ENCODE measurements at places on chromosomes 16 and 17. TPM values are rescaled to one million over a fixed set of nuclear protein-coding genes. Genes with fewer than 3 reads are reported as not detected.

CBFA2T3 gene
- not detected for total RNA-seq

FADS6 gene
- not detected for total RNA-seq

COQ7 gene
- 23.0 TPM for total RNA-seq

TBC1D28 gene
- not detected for total RNA-seq

RBFOX1 gene
- under 0.01 TPM for total RNA-seq

WNT9B gene
- not detected for total RNA-seq

ABCA8 gene
- not detected for total RNA-seq

TEX14 gene
- not detected for total RNA-seq

FBXO31 gene
- 11.5 TPM for total RNA-seq

TLCD1 gene
- 8.7 TPM for total RNA-seq
